ENCODE measurements at places on chromosomes 2 and 18.

DNA sequence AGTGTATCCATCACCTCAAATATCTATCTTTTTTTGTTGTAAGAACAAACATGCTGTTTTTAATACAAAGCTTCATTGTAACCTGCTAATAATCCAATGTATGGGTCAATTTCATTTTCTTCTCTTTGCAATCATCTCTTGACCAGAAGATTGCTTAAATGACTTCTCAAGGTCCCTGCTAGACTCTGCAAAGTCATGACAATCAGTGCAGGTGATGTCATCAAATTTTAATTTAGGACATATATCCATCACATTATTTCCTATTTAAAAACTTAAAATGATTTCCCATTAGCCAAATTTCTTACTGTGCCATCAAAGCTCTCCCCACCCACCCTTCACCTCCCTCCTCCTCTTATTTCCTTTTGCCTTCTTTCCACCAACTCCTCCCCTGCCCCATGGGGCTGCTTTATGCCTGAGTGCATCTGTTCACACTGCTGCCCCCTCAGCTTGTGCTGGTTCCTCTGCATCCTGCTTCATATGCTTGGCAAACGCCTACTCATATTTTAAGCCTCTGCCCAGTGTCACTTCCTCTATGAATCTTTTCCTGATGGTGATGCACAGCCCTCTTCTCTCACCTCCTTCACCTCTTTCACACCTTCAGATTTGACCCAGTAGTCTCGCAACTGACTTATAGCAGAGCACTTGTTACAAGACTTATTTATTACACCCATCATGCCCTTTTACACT is 20.3 kb downstream of the PLEK start:
- no peak for DNase-seq

GRCh38 chr2:119225926-119226325 is 2.3 kb downstream of the STEAP3 start:
- DNase-seq: no peak

DNA sequence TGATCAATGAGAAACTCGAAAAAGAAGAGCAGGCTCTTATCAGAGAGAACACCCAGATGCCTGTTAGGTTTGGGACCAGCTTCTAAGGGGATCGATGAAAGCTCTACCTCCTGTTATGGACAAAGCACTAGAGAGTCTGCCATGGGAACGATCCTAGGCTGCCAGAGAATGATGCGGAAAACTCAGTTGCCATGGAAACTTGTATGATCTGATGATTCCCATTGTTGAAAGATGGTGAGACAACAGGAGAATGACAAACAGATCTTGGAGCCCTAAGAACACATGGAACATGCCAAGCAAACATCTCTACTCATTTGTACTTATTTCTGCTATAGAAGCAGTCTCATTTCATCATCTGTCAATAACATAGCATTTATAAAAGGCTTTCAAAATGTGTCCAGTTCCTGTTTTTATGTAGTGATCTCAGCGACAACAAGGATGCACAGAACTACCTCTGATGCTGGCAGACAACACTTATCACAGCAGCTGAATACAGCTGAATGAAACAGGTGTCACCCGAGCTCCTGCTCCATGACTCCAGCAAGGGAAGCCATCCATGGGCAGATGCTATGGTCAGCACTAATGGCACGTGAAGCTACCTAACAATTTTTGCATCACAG is 59.6 kb downstream of the NCKAP5 start:
- no peak for DNase-seq

DNA sequence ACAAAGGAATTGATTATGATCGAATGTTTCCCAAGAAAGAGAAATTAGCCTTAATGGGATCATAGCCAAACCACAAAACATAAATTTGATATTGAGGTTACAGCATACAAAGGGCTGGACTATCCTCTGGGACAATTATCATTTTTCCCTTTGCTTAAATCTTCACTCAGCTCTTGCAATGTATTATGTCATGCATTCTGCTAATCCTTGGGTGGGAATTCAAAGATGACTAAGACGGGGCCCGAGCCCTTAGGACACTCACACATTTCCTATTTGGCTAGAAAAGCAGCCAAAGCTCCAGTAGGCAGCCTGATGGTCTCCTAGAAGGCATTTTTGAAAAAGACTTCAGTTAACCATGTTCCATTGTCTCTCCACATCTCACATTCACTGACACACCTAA is 17.2 kb upstream of the NMI start:
- DNase-seq: no peak

- DNase-seq: no peak
Observed at GRCh38 chr2:139917690-139918384, 1137.6 kb upstream of the NXPH2 start.

GRCh38 chr2:31511376-31511775 is 69.4 kb downstream of the SRD5A2 start:
- DNase-seq: no peak

GRCh38 chr2:200086911-200087310 is 131.5 kb downstream of the MAIP1 start:
- DNase-seq: no peak

GRCh38 chr2:237304763-237305514 is 109.0 kb downstream of the COL6A3 start:
- DNase-seq: no peak

- DNase-seq: no peak
Observed at GRCh38 chr18:49028091-49028490, 77.3 kb upstream of the SMAD7 start.

- no peak for DNase-seq
Observed at GRCh38 chr2:132977812-132978529, 308.0 kb upstream of the LYPD1 start.

DNA sequence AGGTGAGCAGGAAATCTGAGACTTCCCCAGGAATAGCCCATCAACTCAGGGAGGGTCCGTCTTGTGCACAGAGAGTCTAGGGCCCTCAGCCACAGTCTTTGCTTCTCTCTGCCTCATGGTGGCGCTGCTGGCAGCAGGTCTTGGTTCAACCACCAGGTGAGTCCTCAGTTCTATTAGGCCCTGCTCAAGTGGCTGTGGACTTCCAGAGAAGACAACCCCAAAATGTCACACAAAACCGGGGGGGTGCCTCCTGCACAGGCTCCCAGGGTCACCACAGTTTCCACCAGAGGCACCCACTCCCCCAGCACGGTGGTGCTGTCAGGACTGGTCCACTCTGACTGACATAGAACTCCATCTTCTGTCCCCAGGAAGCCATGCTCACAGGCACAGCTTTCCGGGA is 2.4 kb upstream of the CHRNG start:
- no peak for DNase-seq

- DNase-seq: no peak
Observed at GRCh38 chr18:76475450-76476194, 19.4 kb downstream of the ZNF516 start.

DNA sequence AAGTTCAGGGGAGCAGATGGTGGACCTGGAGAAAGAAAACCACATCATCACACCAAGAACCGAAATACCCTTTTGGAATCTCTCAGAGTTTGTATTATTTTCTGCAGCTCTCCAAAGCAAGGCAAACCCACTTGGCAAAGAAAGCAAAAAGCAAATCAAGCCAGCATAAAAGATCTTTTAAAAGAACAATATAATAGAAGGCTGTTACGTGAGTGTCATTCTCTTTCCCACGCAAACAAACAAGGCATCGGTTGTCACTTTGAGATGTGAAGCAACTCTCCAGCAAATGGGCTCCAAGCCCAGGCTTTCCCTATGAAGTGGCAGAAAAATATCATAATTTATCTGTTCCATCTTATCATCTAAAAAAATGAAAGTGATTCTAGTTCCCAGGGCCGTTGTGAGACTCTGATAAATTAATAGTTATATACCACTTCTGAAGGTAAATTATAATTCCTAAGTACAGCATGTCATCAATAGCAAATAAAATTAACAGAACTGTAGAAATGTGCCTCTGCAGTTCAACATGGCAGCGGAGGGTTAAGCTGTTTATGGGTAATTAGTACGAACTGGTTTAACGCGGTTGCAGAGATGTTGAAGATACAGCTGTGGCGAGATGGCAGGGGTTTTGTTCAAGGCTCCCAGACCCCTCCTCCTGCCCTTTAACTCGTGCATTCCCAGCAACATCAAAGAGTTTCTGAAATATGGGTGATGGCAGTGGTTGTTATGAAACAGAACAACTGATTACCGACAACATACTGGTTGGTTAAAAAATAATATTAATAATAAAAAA is 89.2 kb downstream of the EPHA4 start:
- no peak for DNase-seq

- DNase-seq: no peak
Observed at GRCh38 chr2:141497272-141497671, 633.5 kb downstream of the LRP1B start.

- DNase-seq: peak; percentile 80
Observed at GRCh38 chr2:218979846-218980734, 4.9 kb downstream of the FEV start.

DNA sequence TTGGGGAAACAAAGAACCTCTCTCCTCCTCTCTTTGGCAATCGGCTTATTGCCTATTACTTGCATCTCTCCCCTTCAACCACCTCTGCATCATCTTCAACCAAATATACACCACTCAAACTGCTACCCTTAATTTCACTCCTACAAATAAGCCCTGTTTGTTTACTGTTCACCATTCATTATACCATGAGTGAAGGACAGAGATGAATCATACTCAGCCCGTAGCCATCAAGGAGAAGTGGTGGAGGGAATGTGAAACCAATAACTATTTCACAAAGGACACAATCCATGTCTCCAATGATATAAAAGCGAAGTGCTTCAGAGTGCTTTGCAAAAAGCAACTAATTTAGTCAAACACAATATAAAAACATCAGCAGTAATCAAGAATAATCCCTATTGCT is 76.8 kb downstream of the CACNB4 start:
- DNase-seq: no peak

GRCh38 chr2:235041221-235041917 is 89.6 kb downstream of the SH3BP4 start:
- DNase-seq: no peak

DNA sequence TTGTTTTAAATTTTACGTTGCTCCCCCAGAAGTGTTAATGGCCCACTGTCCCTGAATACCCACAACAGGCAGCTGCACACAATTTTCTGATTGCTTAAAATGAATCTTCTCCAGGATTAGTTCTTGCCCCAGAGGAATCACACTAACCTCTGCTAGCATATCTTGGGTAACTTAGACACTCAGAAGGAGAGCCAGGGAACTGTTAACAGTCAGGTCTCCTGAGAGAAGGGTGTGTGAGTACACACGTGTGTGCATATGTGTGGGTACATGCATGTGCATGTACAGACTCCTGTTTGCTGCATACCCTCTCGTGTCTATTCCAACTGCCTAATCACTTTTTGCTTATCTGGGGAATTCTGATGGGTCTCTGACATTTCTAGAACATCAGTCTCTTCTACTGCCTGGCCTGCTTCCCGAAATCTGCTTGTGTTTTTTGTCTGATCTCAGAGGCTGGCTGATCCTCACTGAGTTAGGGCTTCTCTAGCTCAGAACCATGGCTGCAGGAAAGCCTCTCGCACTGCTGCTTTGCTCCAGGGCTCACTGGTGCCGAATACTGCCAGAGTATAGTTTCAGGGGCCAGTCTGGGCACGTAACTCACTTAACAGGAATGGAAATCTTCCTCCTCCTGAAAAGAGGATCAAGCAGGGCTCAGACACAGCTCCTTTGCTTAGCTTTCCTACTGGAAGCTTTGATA is 62.8 kb downstream of the PRELID3A start:
- DNase-seq: no peak

- no peak for DNase-seq
Observed at GRCh38 chr2:120888851-120889250, 153.2 kb downstream of the GLI2 start.

DNA sequence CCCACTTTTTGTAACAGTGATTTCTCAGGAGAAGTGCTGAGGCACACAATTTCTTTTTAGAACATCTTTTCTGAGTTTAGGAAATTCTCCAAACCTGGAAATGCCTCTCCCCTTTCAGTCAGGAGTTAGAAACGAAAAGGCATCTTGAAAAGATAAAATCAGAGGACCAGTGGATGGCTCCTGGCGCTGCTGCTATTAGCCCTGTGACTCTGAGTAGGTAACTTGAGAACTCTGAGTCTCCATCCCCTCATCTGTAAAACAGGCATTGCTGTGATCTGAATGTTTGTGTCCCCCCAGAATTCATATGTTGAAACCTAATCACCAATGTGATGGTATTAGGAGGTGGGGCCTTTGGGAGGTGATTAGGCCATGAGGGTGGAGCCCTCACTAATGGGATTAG is 50.2 kb downstream of the EHD3 start:
- DNase-seq: no peak

GRCh38 chr18:35306588-35307250 is 16.7 kb upstream of the ZSCAN30 start:
- no peak for DNase-seq

DNA sequence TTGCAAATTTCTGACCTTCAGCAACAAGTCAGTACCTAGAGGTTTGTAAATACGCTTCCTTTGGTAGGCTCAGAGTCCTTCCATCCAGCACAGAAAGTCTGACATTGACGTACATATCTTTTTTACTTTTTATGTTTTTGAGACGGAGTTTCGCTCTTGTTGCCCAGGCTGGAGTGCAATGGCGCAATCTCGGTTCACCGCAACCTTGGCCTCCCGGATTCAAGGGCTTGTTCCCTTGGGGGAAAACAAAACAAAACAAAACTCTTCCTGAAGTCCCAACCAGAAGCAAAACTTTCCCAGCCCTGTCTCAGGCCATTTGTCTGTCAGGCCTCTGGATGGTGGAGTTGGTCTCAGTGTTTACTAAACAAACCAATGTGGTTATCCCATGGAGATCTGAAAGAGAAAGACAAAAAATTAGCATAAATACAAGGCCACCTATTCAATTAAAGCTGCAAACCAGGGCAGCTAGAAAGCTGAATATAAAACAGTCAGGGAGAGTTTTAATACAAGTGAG is 29.6 kb upstream of the ATL2 start:
- DNase-seq: no peak

GRCh38 chr2:113179446-113180045 is 5.8 kb downstream of the PSD4 start:
- no peak for DNase-seq

GRCh38 chr2:64404002-64404731 is 49.8 kb upstream of the LGALSL start:
- no peak for DNase-seq

DNA sequence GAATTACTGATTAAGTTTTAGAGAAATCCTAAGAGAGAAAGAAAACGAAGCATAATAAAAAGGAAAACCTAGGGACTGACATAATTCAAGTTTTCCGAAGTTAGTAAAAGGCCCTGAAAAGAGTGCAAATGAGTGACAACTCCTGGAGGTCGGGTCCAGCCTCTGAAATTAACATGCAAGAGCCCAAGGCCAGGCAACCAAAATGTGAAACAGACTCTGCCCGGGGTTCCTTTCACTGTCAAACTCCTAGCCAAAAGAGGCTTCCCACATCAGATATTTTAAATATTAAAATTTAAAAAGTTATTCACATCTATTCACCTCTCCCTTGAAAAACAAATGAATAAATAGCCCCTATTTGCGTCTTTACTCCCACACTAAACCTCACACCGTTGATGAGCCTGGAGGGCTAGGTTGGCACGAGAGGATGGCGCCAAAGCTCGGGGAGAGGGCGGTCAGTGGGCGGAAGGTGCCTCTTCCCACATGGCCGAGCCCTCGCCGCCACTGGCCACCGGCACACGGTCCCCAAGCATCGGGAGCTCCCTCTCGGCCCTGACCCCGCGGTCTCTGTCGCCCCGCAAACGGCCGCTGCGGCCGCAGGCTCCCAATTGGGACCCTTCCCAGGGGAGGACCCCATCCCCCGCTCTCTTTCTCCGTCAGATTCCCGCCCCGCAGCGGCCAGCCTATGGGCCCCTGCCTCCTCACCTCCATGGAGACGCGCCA is 630 bp downstream of the PPM1G start:
- DNase-seq: no peak
